Activated T-cell treated with anti-CD3 and anti-CD28 coated beads for 24 hours (primary cell): ENCODE measurements at places on chromosomes 3 and 15.
A peak's percentile ranks its signal among the peaks of the same experiment; 100 is the strongest.

GRCh38 chr15:88274553-88275460 lies 18.3 kb upstream of the NTRK3 start:
- DNase-seq, result peak; percentile 49

- DNase-seq, result no peak
These were observed 10.1 kb upstream of the PODXL2 start for GRCh38 chr3:127618891-127619290.

DNA sequence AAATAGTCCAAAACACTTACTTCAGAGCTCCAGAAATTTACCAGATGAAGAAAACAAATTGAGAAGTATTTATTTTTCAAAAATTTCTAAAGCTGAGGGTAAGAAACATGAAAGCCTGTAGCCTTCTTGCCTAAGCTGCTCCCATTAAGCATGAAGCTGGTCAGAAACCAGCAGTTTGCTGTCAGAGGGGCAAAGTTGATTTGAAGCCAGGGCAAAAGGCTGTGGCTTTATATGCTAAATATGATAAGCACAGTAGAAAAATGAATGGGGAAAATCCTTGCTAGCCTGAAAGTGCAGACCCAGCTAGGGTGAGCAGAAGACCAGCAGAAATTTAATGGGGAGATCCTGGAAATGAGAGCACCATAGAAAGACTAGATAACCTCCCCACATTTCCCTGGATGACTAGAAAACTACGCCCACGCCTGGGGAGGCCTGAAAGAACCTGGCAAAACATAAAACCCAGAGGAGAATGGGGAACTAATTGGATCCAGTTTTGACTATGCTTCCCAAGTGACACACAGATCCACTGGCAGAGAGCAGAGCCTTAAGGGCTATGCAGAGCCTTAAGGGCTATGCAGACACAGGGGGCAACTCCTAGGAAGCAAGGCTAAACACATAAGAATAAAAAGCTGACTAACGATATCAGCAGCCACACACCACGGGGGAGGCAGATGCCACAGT lies 43.0 kb upstream of the HEG1 start:
- no peak for DNase-seq

DNA sequence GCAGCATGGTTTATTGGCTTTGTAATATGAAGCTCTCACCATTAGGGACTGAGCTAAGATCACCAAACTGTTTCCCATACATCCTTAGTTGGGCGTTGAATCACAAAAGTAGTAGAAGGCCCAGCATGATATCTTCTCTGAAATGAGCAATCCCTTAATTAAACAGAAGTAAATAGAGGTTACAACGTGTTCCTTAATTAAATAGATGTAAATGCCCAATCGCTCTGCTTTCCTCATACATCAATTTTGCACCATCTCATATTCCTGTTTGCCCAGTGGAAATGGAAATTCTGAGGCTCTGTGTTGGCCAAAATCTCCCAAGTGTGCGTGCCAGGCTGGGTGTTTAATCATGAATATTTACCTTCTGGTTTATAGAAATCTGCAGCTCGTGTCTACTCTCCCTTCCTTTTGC lies 107.4 kb upstream of the FOXB1 start:
- DNase-seq, result no peak

DNA sequence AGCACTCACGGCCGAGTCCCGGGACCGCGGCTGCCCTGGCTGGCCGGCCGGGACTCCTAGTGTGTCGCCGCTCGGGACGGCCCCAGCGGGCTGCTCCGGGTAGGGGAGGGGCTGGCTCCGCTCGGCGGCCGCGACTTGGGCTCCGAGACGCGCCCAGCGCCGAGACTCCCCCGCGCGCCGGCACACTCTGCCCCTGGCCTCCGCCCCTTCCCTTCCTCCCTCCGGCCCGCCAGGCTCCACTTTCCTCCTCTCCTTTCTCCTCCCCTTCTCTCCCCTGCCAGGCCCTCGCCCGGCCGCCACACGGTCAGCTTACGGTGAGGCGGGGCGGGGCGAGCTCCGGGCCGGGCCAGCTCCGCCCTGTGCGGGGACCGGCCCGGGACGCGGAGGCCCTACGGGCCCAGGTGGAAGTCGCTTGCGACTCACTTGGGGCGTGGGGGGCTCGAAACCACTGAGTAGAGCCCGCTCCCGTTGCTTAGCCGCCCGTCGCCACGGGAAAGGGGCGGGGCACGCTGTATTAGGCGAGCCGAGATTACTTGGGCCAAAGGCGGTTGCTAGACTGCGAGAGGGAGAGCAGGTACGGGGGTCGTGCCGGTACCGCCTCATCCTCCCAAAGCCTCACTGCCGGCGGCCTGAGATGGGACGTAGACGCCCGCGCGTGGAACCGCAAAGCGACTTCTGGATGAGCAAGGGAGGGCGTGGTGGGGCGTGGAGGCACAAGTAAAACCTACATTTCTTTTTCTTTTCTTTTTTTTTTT lies at the start of gene ITGB5:
TSS of gene ITGB5 (minus strand) at position 189 of the 755 bp plus-strand sequence. CDS start 365 bp downstream, outside the sequence.
- DNase-seq, result peak; percentile 1

DNA sequence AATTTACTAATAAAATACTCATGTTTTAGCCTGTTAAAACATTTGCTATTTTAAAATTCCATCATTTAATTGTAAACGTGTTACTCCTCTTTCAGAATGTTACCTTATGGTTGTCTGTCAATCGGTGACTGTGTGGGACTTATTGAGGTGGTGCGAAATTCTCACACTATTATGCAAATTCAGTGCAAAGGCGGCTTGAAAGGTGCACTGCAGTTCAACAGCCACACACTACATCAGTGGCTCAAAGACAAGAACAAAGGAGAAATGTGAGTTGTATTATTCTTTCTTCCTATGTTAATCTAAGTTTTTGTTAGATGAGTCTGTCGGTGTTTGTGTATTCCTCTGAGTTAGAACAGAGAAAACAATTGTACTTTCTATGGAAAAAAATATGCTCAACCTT lies 21.7 kb downstream of the KCNMB3 start:
- no peak for DNase-seq

DNA sequence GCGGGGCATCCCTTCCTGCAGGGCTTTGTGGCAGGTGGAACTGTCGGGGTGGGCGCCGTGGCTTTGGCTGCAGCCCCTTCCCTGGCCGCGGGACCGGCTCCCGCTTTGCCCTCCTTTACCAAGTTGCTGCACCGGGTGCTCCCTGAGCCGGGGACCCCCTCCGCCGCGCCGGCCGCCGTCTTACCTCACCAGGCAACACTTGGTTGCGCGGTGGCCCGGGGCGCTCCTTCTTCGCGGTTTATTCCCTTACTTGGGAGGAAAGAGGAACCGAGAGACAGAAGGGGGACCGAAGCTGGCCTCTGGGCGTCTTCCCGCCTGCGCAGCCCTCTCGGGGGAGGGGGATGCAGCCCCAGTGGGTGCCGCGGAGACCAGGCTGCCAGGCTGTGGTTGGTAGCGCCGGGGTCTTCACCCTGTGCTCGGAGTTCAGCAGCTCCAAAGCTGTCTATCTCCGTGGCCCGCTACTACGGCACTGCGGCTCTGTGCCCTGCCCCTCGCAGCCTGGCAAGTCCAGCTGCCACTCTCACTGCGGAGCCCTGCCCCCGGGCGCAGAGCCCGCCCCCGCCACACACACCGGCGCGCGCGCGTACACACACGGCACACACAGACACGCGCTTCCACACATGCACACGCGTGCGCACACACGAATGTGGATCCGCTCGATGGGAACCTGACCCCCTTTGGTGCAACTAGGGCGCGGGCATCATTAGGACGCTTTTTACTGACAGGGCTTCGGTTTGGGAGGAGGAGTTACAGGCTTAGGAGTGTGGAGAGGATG lies at the start of gene DGKG:
TSS of gene DGKG (minus strand) at position 473 of the 775 bp plus-strand sequence. CDS start 41,775 bp downstream, outside the sequence.
- DNase-seq, result peak; percentile 8

DNA sequence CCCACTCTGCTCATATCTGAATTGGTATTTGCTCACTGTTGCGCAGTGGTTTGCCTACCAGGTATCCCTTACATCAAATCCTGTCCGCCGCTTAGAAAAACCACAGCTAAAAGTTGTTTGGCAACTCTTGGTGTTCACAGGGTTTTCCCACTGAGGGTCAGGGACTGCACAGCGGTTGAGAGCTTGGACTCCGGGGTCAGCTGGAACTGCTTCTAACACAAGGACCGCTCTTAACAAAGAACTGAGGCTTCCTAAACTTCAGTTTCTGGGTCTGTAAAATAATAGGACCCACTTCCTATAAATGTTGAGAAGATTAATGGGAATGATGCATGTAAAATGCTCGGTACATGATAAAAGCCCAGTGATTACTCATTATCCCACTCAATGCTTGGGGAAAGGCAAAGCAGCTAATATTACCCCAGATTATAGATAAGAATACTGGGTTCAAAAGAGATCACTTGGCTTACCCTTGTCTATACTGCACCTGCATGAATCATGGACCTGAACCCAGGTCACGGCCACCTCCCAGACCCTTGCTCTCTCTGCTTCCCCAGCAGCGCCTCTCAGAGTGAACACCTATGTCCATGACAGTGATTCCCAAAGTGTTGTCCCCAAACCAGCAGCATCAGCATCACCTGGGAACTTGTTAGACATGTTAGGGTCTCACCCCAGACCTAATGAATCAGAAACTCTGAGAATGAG lies 36.1 kb downstream of the LIPC start:
- DNase-seq, result no peak

- no peak for DNase-seq
These were observed 17.5 kb upstream of the HACD2 start for GRCh38 chr3:123602325-123602724.

DNA sequence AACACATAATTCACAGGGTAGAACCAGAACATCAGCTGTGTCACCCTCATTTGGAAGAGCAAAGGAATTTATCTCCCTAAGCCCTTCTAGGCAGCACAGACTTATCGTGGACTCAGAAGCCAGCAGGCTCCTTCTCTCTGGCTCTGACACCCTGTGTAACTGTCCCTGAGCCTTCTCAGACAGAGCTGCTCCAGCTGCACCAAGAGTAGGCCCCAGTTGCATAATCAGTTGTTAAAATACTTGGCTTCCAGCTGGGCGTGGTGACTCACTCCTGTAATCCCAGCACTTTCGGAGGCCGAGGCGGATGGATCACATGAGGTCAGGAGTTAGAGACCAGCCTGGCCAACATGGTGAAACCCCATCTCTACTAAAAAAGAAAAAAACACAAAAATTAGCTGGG lies 49.4 kb upstream of the ACVR2B start:
- DNase-seq, result no peak

- DNase-seq, result no peak
These were observed 32.3 kb downstream of the EXOG start for GRCh38 chr3:38528457-38528856.

DNA sequence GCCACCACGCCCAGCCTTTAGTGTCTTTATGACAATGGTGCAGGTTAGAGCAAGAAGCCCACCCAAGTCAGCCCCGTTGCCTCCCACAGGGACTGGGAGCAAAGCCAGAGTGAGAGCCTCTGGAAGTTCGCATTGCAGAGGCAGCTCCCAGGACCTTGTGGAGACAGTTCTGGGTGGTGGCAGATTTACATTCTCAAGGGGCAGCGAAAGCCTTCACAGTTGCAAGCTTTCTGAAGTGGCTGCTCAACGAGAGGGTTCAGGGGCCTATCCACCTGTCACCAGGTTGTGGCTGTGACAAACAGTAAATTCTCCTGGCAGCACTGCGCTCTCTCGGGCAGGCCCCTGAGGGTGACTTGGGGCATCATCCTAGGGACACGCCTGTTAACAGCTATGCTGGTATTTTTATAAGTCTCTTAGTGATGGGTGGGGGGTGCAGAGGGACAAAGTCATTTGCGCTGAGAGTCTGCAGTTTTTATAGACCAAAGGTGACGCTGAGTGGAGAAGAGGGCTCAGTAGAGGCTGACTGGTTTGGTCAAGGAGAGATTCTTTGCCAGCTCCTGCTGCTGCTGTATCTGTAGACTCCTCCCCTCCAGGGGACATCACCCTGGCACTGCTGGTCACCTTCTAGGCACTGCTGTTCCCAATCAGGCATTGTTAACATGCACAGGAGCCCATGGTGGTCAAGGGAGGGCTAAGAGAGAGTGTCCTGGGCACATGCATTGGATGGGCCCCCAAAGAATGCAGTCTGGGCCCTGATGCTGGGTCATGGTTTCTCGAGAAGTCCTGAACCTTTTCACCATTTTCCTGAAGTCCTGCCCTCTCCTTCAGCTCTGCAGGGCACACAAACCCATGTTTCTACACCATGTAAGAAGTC lies 57.5 kb upstream of the KLF13 start:
- DNase-seq, result no peak

DNA sequence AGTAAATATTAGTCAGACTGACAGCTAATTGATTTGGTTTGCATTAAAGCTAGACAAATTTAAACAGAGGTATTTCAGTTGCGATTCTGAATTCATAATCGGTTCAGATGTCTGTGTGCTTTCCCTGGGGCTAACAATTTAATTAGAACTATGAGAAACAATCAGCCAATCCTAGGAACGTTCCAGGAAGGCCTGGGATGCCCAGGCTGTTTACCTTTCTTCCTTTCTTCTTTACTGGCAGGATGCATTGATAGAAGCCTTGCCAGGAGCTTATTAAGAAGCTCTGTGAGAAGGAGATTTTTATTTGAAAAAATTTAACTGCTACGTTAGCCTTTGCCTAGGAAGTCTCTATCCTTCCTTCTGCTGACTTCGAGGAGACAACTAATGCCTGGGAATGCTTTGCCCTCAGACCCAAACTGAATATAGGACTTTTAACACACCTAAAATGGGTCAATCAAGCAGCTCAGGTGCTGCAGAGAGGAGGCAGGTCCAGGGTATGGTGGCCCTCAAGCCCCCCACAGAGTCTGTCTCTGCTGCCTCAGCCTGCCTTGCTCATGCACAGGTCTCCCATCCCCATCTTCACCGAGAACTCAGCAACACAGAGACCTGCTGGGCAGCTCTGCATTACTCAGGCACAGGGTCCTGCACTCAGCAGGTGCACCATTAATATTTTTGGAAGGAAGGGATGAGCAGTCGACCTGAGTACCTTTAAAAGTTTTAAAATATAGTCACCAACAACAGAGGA lies 48.5 kb downstream of the PCSK6 start:
- DNase-seq, result no peak

- no peak for DNase-seq
These were observed 12.6 kb downstream of the KPNA1 start for GRCh38 chr3:122502139-122502538.

DNA sequence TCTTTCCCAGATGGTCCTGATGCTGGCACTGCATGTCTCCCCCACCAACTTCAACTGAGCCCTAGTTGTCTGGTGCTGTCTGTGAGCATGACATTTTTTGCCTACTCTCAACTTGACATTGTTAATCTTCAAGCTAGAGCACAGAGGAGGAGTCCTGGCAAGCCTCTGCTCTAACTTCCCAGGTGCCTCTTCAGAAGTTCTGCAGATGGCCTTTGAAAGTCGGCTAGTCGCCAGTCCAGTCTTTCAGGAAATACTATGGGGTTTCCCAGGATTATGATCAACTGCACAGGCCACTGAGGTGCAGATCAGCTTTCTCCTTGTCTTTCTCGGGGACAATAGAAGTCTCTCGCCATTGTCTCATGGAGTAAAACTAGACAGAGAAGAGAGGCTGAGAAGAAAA lies 86.7 kb downstream of the ST8SIA2 start:
- DNase-seq, result no peak

- no peak for DNase-seq
These were observed 1.2 kb upstream of the CAPN3 start for GRCh38 chr15:42358141-42358540.

GRCh38 chr3:100766069-100766468 lies 56.8 kb downstream of the TFG start:
- no peak for DNase-seq
